ENCODE measurements at places on chromosomes 1 and 21.

DNA sequence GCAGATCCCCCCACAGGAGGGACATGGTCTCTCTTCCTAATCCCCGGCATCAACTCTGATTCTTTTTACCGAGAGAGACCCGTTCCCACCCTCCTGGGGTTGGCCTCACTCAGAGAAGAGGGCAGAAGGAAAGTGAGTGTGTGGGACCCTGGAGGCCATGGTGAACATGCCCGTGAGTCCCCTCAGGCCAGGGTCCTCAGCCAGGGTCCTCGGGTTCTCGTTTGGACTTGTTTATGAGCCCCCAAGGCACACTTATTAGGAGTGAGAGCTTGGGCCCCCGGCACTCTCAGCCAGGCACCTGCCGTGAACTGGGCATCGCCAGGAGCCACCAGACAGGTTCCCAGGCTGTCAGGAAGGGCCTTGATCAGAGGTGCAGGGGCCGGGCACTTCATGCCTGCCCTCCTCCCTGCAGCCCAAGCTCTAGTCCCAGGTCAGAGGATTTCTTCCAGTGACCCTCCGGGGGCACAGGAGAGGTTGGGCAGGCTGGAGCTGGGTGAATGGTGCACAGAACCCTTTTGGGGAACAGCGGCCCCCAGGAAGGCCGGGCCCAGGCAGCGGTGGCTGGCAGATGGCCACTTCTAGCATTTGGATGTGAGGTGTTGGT is 122.6 kb downstream of the CRYAA start:
- no peak for DNase-seq

- DNase-seq: peak; percentile 56
These were observed 24.2 kb upstream of the CTBS start for GRCh38 chr1:84598418-84598817.

- DNase-seq: peak; percentile 61
These were observed 390 bp downstream of the ZFP69B start for GRCh38 chr1:40450495-40451237.

- no peak for DNase-seq
These were observed 55.1 kb downstream of the HFM1 start for GRCh38 chr1:91349524-91349923.

DNA sequence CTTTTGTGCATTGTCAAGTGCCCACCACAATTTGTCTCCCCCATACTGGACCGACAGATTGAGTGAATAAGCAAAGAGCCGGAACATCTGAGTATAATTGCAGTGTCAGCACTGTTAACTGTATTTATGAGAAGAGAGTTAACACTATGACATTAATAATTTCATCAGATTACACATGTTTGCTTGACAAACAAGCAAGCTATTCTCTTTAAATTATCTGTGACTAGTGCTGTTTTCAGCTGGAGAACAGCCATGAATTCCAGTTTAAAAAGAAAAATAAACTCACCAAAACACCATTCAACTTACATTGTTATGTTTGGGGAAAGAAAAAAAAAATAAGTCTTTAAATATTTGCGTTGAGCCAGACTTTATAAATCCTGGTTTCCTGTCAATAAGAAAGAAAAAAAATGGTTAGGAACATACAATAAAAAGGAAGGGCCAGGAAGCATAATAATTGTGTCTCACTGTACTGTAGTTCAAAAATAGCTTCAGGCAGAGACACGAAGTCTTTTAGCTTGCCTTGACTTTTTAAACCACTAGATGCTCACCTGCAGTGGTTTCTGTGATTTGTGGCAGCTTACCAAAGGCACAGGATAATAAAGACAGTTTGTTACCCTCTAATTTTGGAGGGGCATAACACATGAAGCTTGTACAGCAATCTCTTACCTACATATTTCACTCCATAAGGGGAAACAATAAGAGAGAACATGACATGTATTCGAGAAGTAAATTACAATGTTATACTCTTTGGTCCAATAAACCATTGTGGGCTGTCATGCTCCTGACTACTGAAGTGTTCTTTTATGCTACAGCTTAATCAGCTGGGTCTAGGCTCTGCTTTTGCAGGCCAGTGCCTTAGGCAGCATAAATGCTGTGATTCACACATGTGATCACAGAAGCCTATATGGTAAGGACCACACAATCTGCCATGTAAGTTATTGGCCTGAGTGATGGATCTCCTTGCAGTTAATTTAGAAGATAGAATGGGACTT is 302.0 kb upstream of the ADGRL2 start:
- peak; percentile 63 for DNase-seq

DNA sequence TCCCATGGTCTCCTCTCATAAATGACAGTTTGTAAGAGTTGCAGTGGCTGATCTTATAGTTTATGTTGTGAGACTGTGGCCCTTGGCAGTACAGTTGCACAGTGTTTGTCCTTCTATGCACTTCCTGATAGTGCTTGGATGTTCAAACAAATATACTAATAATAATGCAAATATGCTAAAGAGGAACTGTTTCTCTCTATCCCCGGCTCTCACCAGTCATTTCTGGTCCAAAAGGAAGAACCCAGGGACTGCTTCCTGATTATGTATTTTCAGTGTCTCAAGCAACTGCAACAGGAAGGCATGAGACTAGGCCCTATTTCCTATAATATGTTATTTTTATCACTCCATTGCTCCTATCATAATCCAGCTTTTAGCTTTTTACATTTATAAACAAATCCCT is 17.0 kb upstream of the SUCO start:
- DNase-seq: no peak
